ENCODE measurements at places on chromosomes 2 and 18. TPM values are rescaled to one million over a fixed set of nuclear protein-coding genes. Genes with fewer than 3 reads are reported as not detected.

Gene SCLY
- total RNA-seq = 7.6 TPM

Gene CARF
- total RNA-seq = 5.2 TPM

Gene PDCD1
- total RNA-seq = not detected

Gene PJVK
- 0.69 TPM for total RNA-seq

Gene ALMS1
- total RNA-seq = 4.4 TPM

Gene SLC30A3
- total RNA-seq = 21.2 TPM

Data from dermis lymphatic vessel endothelial cell (primary cell).